ENCODE measurements at places on chromosomes 4 and X.

- DNase-seq, result peak; percentile 72
These were observed 476 bp upstream of the GDI1 start for GRCh38 chrX:154436374-154436982.

DNA sequence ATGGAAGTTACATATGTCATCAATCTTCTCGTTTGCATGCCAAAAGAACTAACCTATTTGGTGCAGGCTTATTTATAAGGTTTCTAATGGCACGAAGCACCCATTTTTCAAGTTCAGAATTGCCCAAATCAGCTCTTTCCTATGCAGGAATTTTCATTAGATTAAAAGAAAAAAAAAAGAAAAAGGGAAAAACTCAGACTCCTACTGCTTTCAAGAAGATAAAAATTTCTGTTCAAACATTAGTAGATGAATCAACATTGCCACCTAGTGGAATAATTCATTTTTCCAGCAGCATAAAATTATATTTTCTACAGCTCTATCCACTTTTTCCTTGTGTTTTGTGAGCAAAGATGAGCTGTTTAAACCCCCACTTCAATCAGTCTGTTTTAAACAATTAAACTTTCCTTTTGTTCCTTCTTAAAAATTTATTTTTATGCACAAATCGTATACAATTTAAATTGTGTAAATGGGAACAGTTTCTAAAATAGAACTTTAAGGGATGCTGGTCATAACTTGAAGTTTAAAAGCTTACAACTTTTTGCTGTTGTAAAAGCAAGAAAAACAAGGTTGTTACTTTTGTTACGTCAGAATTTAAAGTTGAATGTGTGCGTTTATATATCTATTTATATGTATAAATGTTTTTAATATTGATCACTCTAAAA is 309.9 kb downstream of the ARAP2 start:
- peak; percentile 11 for DNase-seq

GRCh38 chr4:37481547-37482122 is 204.5 kb downstream of the RELL1 start:
- DNase-seq, result no peak

DNA sequence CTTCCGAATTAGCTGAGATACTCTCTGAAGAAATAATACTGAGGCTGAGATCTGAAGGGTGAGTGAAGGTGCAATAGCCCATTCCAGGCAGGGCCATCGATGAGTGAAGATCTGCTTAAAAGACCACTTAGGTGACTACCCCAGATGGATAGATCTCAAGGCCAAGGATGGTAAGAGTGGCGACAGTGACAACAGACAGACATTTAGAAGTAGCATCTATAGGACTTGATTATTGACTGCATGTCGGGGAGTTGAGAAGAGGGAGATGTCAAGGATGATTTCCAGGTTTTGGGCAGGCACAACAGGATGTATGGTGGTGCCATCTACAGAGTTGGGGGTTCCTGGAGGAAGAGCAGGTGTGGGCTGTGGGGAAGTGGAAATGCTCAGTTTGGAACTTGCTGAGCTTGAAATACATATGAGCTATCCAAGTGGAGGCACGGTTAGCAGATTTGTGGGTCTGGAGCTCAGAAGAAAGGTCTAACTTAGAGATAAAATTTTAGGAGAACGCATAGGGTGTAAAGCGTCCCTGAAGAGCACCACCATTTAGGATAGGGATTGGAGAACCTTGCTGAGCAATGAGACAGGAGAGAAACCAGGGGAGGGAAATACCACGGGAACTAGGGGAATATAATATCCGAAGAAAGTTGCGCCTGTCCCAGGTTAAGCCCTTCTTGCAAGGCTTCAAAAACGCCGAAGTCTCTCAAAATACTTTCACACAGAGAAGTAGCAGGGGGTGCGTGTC is 688 bp downstream of the UFSP2 start:
- peak; percentile 37 for DNase-seq

- DNase-seq, result no peak
These were observed 494.6 kb upstream of the TENM3 start for GRCh38 chr4:181748581-181748980.

DNA sequence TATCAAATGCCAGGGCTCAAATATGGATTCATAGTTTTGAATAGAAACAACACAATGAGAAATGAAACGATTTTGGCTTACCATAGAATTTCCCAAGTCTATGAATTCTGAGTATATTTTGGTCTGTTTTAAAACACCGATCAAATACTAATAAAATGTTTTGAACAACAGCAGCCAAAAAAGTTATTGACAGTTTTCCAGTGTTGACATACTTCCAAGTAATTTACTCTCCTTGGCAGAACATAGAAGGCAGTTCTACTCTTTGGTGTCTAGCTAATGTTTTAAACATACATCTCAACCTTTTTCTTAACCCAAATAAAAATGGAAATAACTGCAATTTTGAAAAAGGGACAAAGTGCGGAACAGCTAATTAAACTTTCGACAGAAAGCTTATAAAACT is 1419.8 kb downstream of the ADGRL3 start:
- DNase-seq, result no peak

- peak; percentile 48 for DNase-seq
These were observed 850 bp downstream of the IGBP1 start for GRCh38 chrX:70134116-70134477.

GRCh38 chrX:42098900-42099299 is 175.5 kb upstream of the CASK start:
- DNase-seq, result no peak

DNA sequence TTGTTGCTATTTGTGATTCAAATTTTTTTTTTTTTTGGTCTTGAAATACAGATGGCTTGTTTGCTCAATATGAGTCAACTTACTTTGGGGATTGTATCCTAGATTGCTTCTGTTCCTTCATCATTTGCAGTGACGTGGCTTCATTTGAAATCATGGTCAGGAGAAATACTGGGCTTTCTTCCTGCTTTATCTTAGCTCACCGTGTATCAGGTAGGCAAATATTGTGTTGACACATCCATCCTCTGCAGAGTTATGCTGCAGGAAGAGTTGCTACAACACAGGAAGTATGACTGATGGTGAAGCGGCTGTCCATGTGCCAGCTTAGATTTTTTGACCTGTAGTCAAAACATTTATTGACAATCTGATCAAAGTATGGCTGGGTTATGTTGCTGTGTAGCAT is 232.2 kb downstream of the C4orf33 start:
- DNase-seq, result no peak

DNA sequence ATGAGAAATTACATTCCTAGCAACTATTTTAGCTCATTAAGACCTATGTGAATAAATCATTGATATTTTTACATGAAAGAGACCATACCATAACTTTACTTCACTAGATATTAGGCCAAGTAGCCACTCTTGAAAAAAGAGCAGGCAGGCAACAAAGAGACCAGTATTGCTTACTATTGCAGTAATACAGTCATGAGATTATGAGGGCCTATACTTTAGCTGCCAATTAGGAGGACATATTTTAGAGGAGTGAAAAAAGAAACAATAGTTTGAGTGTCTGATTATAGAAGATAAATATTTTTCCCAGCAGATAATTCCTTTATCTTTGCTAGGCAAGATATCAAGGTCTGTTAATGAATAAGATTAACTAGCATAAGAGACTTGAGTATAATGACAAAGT is 739.0 kb downstream of the GRID2 start:
- DNase-seq, result no peak

DNA sequence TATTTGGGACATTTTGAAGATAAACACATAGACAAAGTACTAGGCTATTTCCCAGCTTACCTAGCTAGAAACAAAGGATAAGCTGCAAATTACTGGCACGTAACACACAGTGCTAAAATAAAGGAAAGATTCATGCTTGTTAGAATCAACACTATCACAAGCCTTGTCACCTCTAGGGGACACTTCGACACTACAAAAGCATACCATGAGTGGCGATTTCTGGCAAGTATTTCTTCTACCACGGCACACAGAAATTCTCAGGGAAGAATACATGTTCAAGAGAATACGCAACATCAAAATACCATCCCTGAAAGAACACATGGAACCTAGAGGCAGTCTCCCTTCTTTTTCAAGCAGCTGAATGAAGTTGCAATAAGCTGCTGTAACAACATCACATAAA is 5.1 kb downstream of the MECP2 start:
- DNase-seq, result no peak

- DNase-seq, result no peak
These were observed 348.0 kb upstream of the LCORL start for GRCh38 chr4:18369561-18369960.

- DNase-seq, result no peak
These were observed 12.2 kb downstream of the TET2 start for GRCh38 chr4:105158837-105159236.

- no peak for DNase-seq
These were observed 295.1 kb downstream of the INPP4B start for GRCh38 chr4:142550965-142551364.

DNA sequence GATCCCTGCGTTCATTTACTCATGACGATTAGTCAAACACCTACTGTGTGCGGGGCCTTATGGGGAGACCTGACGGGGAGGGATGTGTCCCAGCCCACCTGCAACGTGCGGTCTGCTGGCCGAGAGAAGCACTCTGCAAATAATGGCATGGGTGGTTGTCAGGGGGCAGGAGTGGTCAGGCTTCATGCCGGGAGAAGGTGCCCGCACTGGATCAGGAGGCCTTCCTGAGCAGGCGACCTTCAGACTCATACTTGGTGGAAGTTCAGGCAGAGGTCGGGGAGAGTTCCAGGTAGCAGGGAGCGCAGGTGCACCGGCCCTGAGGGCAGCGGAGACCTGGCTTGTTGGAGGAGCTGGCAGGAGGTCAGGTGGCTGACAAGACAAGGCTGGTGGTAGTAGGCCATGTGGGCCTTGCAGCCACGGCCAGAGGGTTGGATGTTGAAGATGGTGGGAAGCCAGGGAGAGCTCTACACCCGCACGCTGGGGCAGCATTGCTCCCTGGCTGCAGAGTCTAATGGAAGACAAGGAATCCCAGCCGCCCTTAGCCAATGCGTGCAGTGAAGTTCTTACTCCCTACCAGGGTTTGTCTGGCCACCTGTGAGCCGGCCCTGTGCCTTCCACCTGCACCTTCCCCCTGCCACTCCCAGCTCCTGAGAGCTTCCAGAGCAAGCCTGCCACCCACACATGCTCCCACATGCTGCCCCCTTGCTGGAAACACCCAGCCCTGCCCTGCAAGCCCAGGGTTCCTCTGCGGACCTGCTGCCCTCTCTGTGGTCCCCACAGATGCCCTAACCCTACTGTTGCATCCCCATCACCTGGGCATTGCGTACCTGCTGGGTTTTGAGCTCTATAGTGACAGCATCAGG is 97.3 kb downstream of the PSAPL1 start:
- DNase-seq, result no peak

- DNase-seq, result no peak
These were observed 932 bp upstream of the LEF1 start for GRCh38 chr4:108169664-108170063.

DNA sequence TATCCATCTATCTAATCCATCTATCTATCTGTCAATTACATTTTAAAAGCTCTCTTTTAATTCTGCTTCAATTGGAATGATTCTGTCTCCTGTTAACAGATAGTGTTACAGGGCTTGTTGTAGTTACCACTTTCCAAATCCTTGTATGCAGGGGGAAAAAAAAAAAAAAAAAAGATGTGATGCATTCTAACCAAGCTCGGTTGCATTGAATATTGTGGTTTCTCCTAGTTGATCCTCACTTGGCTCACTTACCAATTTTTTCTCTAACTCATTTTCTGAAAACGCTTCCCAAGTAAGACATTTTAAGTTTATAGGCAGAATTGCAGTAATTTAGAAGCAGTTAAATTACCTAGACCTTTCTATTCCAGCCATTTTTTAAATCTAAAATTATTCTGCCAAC is 327.9 kb upstream of the PITX2 start:
- no peak for DNase-seq

DNA sequence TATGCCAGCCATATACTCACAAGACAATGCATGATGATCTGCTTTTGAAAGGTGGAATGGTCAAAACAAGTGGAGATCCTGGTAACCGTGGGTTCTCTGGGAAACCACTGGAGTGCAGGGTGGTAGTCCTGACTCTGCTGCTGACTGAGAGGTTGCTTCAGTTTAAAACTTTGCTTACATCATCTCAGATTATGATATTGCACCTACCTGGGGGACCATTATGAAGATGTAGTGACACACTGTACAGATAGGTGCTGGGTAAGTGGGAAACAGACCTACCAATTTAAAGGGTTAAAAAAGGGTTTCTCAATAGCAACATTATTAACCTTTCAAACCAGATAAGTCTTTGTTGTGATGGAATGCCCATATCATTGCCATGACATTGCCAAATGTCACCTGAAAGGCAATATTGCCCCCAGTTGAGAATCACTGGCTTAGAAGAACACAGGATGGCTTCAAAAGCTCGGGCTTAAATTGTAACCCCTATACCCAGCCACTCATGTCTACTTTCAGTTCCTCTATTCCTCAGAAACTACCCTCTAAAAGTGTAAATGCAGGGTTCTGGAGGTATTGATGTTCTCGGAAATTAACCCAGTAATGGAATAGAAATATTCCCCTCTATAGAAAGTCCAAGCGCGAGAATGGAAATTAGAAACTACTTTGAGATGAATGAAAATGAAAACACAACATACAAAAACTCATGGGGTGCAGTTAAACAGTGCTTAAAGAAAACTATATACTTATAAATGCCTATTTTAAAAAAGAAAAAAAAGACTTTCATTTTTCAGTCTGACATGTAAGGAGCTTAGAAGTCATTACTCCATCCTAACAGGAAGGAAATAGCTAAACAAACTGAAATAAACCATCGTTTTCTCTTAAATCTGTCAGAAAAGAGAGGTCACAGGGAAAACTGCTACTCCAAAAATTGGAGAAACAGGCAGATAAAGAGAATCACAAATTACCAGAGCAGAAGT is 65.8 kb downstream of the ARHGEF6 start:
- no peak for DNase-seq

DNA sequence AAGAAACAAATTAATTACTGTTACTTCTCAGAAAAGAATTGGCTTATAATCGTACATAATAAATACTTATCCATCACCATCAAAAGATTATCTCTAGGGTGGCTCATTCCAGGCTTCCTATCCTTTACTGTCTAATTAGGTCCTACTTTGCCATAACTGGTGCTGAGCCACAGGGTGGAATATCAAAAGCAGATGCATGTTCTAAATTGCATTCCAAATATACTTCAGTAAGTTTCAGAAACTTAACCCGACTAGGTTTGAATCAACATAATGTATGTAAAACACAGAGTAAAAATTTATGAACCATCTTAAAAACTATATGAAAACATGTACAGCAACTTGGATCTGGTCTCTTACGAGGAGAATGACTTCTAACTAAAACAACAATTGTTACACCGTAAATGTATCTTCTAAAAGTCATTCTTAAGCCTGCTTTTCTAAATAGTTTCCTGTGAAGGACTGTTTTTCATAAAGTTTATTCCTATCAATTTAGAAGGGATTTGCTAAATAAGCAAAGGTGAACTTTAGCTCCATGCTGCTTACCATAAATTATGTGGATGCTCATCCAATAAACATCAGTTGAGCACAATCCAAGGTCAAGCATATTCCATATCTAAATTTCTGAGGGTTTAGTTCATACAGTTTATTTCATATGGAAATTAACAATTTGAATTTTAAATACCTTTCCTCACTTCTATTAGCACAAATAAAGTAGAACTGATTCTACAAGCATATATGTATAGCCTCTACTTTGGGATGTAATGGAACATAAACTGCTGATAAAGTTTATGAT is 13.4 kb downstream of the ZAR1 start:
- DNase-seq, result no peak
